ENCODE measurements at places on chromosomes 4 and X. TPM values are rescaled to one million over a fixed set of nuclear protein-coding genes. Genes with fewer than 3 reads are reported as not detected.

ETDA gene
- not detected for total RNA-seq

SORCS2 gene
- total RNA-seq = 0.29 TPM

LRIT3 gene
- 0.15 TPM for total RNA-seq

HPF1 gene
- total RNA-seq = 50.3 TPM

RHOXF2 gene
- total RNA-seq = not detected

IGFBP7 gene
- total RNA-seq = 55.9 TPM

ARHGAP4 gene
- 2.3 TPM for total RNA-seq

WDR17 gene
- 3.3 TPM for total RNA-seq

TCEAL5 gene
- not detected for total RNA-seq

SLC10A7 gene
- total RNA-seq = 7.6 TPM

GAGE12J gene
- total RNA-seq = not detected

C4orf50 gene
- not detected for total RNA-seq

WNK3 gene
- total RNA-seq = 0.17 TPM

SPATA4 gene
- total RNA-seq = 0.15 TPM

ZRSR2 gene
- total RNA-seq = 2.5 TPM

KLF8 gene
- 2.8 TPM for total RNA-seq

DMRTC1B gene
- total RNA-seq = not detected

TMEM129 gene
- total RNA-seq = 38.0 TPM

CHST7 gene
- total RNA-seq = 17.0 TPM

GLOD5 gene
- not detected for total RNA-seq

NAP1L5 gene
- total RNA-seq = 7.0 TPM

SORBS2 gene
- total RNA-seq = not detected

NLGN4X gene
- under 0.01 TPM for total RNA-seq

NXF2B gene
- not detected for total RNA-seq

KLHL4 gene
- total RNA-seq = 0.58 TPM
